ENCODE measurements at places on chromosomes 2 and 18.

DNA sequence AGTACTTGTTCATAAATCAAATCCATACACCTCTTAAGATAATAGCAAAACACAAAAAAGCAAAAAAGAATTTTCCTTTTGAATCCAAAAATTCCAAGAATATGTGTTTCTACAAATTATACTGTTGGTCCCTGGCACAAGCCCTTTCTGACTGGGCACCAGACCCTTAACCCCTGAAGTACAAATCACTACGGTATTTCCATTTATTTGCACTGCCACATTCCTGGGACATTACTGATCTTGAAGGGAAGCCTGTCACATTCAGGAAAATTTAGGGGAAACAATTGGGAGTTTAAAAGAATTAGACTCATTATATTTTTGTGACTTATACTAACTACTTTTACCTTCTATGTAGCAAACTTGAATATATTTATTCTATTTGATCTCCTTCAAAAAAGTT, 98.8 kb downstream of the ZNF521 start:
- no peaks in the 10 kb centered on the region for H3K27me3 ChIP-seq
- H3K27ac ChIP-seq = no peak overlapping the region
- no peak for DNase-seq
- no peak overlapping the region for H3K4me3 ChIP-seq
- no peaks in the 10 kb centered on the region for H3K36me3 ChIP-seq

DNA sequence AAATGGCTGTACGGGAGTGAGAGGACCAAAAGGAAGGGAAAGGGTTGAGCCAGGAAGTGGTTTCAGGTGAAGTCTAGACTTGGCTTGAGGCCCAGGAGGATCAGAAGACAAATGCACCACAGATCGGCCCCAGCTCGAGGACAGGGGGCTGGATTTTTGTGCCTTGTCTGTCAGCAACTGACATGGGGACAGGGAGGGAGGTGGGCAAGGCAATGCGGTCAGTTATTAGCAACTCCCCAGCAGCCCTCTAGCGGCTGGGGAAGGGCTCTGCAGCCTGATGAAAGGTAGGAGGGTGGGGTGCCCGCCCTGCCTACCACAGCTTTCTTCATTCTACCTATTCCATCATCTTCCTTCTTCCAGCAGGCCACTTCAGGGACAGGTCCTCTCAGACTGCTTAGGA, 50.0 kb downstream of the CPO start:
- no peak overlapping the region for H3K4me3 ChIP-seq
- H3K27ac ChIP-seq = no peak overlapping the region
- H3K4me1 ChIP-seq = no peaks in the 10 kb centered on the region
- H3K36me3 ChIP-seq = no peaks in the 10 kb centered on the region
- no peaks in the 10 kb centered on the region for H3K27me3 ChIP-seq

DNA sequence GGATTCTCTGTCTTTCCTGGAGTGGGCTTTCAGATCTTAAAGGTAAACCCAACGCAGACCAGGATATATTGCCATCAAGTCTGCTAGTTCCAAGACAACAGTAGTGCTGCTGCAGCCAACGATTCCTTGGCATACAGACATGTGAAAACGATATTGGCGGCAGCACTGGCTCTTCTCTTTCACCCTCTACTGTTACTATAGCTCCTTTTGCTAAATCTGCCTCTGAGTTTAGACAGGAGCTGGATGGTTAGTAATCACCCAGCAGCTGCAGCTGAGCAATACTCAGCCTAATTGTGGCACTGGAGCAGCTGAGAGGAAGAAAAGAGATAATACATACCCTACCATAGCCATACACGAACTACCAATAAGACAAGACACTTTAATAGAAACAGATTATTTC, 4.0 kb downstream of the YES1 start:
- no peaks in the 10 kb centered on the region for H3K27me3 ChIP-seq
- no peak overlapping the region for H3K4me3 ChIP-seq
- no peak for DNase-seq
- H3K36me3 ChIP-seq = no peaks in the 10 kb centered on the region
- no peak overlapping the region for H3K27ac ChIP-seq

GRCh38 chr18:2588666-2589344, 17.4 kb downstream of the NDC80 start:
- no peaks in the 10 kb centered on the region for H3K4me1 ChIP-seq
- no peak overlapping the region for H3K27ac ChIP-seq
- H3K36me3 ChIP-seq = peaks cover 31% of the 10 kb centered on the region
- no peaks in the 10 kb centered on the region for H3K27me3 ChIP-seq
- H3K4me3 ChIP-seq = no peak overlapping the region
- DNase-seq = no peak

- no peak for DNase-seq
- no peaks in the 10 kb centered on the region for H3K27me3 ChIP-seq
- no peak overlapping the region for H3K27ac ChIP-seq
- H3K36me3 ChIP-seq = no peaks in the 10 kb centered on the region
- H3K4me3 ChIP-seq = no peak overlapping the region
- no peaks in the 10 kb centered on the region for H3K4me1 ChIP-seq
These were observed 121.4 kb downstream of the CTAGE1 start for GRCh38 chr18:22296304-22296703.

- no peaks in the 10 kb centered on the region for H3K27me3 ChIP-seq
- no peak overlapping the region for H3K4me3 ChIP-seq
- no peaks in the 10 kb centered on the region for H3K36me3 ChIP-seq
These were observed 34.6 kb upstream of the RNF125 start for GRCh38 chr18:31983976-31984375.

- no peaks in the 10 kb centered on the region for H3K27me3 ChIP-seq
- no peak for DNase-seq
- peaks cover 10% of the 10 kb centered on the region for H3K4me1 ChIP-seq
- no peaks in the 10 kb centered on the region for H3K36me3 ChIP-seq
- no peak overlapping the region for H3K4me3 ChIP-seq
These were observed 276.6 kb downstream of the RNF152 start for GRCh38 chr18:61616111-61616610.

GRCh38 chr18:45687621-45688020, 36.4 kb upstream of the SLC14A1 start:
- no peak overlapping the region for H3K27ac ChIP-seq
- no peak for DNase-seq
- H3K36me3 ChIP-seq = no peaks in the 10 kb centered on the region
- no peak overlapping the region for H3K4me3 ChIP-seq
- peaks cover 14% of the 10 kb centered on the region for H3K4me1 ChIP-seq

DNA sequence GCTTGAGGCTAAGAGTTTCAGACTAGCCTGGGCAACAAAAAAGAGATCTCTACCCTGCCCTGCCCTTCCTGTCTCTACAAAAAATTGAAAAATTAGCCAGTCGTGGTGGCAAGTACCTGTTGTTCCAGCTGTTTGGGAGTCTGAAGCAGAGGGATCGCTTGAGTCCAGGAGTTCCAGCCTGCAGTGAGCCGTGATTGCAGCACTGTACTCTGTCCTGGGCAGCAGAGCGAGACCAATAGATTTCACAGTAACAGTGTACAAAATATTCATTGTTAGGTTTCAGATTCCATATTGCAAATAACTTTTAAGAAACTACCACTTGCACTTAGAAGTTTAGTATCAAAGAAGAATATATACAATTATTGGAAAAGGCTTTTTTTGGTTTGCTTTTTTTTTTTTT, 54.3 kb downstream of the B3GNT2 start:
- H3K27ac ChIP-seq = no peak overlapping the region
- DNase-seq = no peak
- H3K36me3 ChIP-seq = no peaks in the 10 kb centered on the region
- H3K4me3 ChIP-seq = no peak overlapping the region
- H3K27me3 ChIP-seq = no peaks in the 10 kb centered on the region
- no peaks in the 10 kb centered on the region for H3K4me1 ChIP-seq

- peak overlapping the region; percentile 42 for H3K4me3 ChIP-seq
- DNase-seq = no peak
- no peaks in the 10 kb centered on the region for H3K36me3 ChIP-seq
- H3K27ac ChIP-seq = no peak overlapping the region
- peaks cover 39% of the 10 kb centered on the region for H3K27me3 ChIP-seq
These were observed 622 bp downstream of the LRP2 start for GRCh38 chr2:169361706-169362117.

- H3K4me3 ChIP-seq = no peak overlapping the region
- DNase-seq = no peak
- peaks cover 14% of the 10 kb centered on the region for H3K4me1 ChIP-seq
- peak overlapping the region; percentile 57 for H3K27ac ChIP-seq
- H3K36me3 ChIP-seq = no peaks in the 10 kb centered on the region
- no peaks in the 10 kb centered on the region for H3K27me3 ChIP-seq
These were observed 569.2 kb downstream of the METTL4 start for GRCh38 chr18:2002151-2002550.

- H3K4me1 ChIP-seq = no peaks in the 10 kb centered on the region
- DNase-seq = no peak
- H3K27me3 ChIP-seq = no peaks in the 10 kb centered on the region
- no peak overlapping the region for H3K4me3 ChIP-seq
- no peaks in the 10 kb centered on the region for H3K36me3 ChIP-seq
These were observed 21.3 kb upstream of the CHST9 start for GRCh38 chr18:27206411-27206810.
